ENCODE measurements at places on chromosomes 13 and 19.

DNA sequence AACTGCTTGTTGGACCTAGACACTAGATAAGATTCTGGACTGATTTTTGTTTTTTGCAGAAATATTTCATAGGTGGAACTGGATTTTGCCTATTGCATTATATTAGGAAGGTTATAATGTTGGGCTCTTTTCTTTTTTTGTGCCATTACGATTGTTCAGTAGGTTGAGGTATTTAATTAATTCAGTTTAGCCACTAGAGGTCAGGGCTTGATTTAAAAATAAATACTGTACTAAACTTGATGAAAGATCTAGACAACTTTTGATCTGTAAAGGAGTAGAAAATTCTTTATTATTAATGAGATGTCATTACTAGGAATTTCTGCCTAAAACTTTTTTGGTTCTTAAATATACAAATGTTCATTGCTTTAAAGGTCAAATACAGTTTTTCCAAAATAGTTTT lies 15.2 kb upstream of the SUPT20H start:
- no peak for DNase-seq

DNA sequence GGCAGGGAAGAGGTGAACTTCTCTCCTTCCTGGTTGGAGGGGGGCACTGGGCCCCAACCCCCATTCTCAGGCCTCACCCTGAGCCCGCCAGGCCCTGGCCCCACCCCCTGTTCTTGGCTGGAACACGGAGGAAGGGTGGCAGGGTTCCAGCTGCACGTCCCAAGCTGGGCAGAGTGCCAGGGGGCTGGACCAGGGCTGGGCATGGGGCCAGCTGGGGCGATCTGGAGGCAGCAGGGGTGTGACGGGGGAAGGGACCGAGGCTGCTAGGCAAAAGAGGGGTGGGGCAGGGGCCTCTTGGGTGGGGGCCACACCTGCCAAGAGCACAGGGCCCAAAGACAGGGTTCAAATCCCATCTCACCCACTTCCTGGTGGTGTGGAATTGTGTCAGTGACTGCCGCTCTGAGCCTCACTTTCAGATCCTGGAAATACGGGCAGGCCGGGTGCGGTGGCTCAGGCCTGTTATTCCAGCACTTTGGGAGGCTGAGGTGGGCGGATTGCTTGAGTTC lies 2.2 kb downstream of the HIF3A start:
- no peak for DNase-seq

DNA sequence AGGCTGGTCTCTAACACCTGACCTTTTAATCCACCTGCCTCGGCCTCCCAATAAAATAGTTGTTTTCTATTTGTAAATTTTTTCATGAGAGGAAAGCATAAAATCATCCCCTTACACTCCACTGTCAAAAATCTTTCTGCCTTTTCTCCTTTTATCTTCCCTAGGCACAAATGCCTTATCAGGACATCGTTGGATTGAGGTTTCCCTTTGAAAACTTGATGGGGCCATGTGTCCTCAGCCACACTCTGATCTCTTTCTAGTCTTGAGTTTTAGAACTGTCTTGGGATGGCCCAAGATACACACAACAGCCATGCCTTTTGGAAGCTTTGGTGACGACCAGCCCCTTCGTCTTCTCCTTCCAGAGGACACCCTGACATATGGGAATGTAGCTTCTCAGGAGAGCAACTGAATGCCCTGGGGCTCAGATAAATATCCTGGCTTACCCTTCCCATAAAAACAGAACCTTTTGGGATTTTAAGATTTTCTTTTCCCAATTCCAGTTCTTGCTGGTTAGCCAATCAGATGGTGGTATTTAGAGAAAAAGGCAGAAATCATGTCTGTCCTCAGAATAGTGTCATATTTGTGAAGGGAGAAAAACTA lies 112.4 kb downstream of the ZNF429 start:
- DNase-seq, result no peak

DNA sequence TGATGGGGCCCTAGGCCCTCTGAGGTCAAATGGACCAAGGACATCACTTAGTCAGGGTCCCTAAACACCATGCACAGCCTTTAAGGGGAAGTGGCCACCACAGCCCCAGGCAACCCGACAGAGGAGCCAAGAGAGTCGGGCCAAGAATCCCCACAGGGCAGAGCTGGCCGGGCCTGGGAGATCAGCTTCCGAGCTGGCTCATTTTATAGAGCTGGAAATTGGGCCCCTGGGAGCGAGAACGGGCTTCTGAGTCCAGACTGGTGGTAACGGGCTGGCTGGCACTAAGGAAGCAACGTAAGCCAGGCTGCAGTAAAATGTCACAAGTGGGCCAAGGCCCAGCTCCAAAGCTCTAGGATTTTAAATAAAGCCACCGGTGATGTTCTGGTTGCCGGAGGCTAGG lies 51.1 kb downstream of the HSPH1 start:
- no peak for DNase-seq

DNA sequence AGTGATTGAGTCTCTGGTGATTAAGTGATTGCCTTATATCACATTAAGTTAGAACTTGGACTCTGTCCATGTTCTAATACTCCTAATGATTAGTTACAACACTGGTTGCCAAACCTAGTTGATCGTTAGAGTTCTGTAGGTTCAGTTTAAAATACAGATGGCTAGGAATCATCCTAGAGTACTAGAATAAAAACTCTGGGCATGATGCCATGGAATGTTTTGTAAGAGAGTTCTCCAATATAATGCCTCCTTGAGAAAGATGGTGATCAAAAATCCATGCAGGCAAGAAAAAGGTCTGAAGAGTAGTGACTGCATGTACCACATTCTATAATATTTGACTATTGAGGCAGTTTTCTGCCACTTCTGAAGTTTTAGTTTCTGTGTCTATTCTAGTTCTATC lies 176.3 kb downstream of the GPC5 start:
- DNase-seq, result no peak

GRCh38 chr19:8034178-8034525 lies 18.4 kb upstream of the CCL25 start:
- no peak for DNase-seq

DNA sequence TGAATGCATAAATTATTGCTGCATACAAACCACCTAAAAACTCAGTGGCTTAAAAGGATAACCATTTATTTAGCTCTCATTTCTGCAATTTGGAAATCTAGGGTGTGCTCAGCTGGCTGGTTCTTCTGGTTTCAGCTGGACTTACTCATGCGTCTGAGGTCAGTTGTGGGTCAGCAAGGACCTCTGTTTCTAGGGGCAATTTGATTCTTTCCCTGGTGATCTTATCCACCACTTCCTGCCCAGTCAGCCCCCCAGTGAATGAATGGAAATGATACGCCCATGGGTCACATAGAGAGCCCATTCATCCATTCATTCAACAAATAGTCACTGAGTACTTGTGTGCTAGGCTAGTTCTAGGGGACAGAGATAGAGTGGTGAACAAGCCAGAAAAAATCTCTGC lies 9.9 kb downstream of the FXYD5 start:
- no peak for DNase-seq

DNA sequence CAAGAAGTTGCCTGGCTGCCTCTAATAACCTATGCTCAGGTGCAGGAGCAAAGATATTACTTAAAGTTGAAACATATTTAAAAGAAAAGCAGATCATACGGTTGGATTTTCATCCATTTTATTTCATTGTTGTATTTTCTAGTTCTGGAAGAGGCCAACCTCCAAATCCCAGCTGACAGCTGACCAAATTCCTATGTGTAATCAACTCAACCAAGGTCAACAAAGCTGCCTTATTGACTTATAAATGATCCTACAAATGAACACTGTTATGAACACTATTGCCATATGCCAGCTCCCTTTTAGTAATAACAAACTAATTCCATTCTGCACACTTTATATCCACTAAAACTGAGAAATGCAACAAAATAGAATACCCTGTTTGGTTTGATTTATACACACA lies 1537.4 kb downstream of the SLITRK1 start:
- no peak for DNase-seq

GRCh38 chr19:934865-935479 lies 9.1 kb downstream of the ARID3A start:
- no peak for DNase-seq

DNA sequence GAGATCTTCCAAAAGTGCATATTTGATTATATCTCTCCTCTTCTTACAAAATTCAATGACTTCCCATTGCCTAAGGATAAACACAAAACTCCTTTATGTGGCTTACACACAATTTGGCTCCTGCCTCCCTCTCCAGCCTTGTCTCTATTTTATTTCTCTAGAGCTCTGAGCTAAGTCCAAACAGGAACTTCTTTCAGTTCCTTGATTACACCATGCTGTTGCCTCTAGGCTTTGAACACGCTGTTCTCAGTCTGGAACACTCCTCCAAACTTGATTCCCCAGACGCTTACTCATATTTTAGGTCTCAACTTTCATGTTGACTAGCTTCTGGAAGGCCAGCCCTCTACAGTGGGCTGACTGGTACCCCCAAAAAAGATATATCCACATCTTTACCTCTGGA lies 258.5 kb downstream of the COG6 start:
- DNase-seq, result no peak

GRCh38 chr13:50156561-50157127 lies 141.4 kb downstream of the KCNRG start:
- no peak for DNase-seq

DNA sequence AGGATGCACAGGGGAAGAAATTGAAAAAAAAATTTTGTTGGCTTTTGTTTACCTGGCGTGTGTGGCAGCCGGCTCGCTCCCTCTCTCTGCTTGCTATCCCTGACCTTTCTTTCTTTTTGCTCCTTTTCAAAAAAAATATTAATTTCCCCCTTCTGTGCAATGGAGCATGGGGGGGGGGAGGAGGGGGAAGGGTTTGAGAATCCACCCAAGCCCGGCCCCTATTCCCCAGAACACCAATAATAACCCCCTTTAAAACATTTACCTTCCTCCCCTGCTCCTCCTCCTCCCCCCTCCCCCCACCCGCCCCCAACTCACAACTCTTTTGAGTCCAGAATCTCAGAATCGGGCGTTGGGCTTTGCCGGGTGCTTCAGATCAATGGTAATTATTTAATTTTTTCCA lies 28.4 kb downstream of the NFIX start:
- DNase-seq, result no peak

DNA sequence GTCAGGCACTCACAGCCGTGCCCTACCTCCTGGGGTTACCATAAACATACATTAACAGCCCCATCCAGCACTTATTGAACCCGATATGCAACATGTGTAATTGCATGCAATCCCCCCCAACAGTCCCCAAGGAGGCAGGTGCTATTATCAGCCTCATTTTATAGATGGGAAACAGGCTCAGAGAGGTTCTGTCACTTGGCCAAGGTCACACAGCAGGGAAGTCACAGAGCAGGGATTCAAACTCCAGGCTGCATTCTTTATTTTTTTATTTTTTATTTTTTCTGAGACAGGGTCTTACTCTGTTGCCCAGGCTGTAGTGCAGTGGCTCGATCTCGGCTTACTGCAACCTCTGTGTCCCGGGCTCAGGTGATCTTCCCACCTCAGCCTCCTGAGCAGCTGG lies 38.4 kb upstream of the TNFAIP8L1 start:
- DNase-seq, result no peak

- DNase-seq, result no peak
Measured at GRCh38 chr19:2053601-2054389, 2.8 kb upstream of the MKNK2 start.

GRCh38 chr19:48867746-48868113 lies 687 bp downstream of the PLEKHA4 start:
- no peak for DNase-seq

DNA sequence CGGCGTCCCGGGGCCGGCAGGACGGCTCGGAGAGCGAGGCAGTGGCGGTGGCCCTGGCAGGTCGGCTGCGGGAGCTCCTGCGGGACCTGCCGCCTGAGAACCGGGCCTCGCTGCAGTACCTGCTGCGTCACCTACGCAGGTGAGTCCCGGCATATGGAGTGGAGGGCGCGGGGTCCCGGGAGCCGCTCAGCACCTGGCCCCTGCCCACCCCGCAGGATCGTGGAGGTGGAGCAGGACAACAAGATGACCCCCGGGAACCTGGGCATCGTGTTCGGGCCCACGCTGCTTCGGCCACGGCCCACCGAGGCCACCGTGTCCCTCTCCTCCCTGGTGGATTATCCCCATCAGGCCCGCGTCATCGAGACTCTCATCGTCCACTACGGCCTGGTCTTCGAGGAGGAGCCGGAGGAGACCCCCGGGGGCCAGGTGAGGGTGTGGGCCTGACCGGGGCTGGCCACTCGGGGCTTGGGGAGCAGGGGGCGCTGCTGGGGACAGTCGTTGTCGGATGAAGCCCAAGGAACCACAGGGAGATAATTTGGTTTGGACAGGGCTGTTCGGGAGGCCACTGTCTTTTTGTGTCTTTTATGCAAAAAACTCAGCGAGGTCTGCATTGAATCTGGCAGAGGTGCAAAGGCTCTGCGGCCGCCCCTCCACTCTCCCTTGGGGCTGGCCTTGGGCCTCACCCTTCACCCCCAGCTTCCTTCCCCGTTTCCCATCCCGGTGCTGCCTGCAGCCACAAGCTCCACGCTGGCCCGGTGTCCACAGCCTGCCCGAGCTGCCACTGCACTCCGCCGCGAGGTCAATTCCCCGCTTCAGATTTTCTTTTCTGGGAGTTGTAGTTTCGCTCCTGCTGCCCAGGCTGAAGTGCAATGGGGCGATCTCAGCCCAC lies 12.0 kb downstream of the POLR2E start:
- no peak for DNase-seq

DNA sequence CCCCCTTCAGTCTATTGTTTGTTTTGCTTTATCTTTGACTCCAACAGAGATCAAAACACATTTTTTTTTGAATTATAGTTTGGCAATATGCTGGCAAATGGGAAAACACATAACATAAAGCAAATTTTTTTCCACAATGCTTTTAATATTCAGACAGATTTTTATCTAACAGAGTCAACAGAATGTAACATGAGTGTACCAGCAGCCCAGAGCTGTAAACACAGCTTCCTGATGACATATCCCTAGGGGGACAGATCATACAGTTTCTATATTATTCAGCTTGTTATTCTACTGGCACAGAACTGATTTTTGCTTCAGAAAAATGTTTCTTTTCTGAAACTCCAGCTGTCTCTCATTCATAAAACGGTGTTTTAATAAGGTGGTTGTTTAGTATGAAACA lies 168.8 kb downstream of the OLFM4 start:
- no peak for DNase-seq

- DNase-seq, result no peak
Measured at GRCh38 chr19:47499863-47500830, 14.7 kb downstream of the NAPA start.

GRCh38 chr13:20451397-20451796 lies 74.3 kb downstream of the CRYL1 start:
- no peak for DNase-seq

- DNase-seq, result no peak
Measured at GRCh38 chr13:55361141-55361540, 1779.6 kb upstream of the PRR20A start.

- no peak for DNase-seq
Measured at GRCh38 chr19:51460164-51460992, 2.1 kb upstream of the SIGLEC8 start.

- DNase-seq, result no peak
Measured at GRCh38 chr19:1859331-1859781, 4.0 kb downstream of the KLF16 start.

GRCh38 chr13:24007979-24008620 lies 110.8 kb upstream of the C1QTNF9B start:
- no peak for DNase-seq

GRCh38 chr19:55305491-55305890 lies 19.6 kb downstream of the TMEM150B start:
- peak; percentile 36 for DNase-seq
